ENCODE measurements at places on chromosomes 4 and X. TPM values are rescaled to one million over a fixed set of nuclear protein-coding genes. Genes with fewer than 3 reads are reported as not detected.

RHOXF2B gene
- not detected for total RNA-seq

DNA sequence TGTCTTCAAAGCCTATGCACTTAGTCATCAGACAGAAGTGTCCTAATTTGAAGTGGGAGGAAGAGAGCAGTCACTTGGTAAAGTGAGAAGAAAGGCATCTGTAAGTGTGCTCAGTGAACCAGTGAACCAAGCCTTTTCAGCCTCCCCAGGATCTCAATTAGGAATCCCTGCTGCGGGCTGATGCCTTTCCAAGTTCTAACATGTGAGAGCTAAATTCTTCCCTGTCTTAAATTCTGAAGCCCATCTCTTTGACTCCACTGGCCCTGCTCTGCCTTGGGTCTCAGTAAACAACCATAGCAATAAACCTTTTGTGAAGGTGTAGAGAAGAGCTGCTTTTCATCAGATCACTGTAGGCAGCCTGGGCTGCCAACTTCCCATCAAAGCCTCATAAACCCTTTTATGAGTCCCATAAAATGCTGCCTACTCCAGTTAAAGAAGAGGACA is 701.2 kb upstream of the LCORL start:
- H3K4me3 ChIP-seq: no peak overlapping the region
- H3K36me3 ChIP-seq: no peaks in the 10 kb centered on the region
- H3K4me1 ChIP-seq: no peaks in the 10 kb centered on the region
- H3K27me3 ChIP-seq: no peaks in the 10 kb centered on the region

MAGEC3 gene
- not detected for total RNA-seq

DNA sequence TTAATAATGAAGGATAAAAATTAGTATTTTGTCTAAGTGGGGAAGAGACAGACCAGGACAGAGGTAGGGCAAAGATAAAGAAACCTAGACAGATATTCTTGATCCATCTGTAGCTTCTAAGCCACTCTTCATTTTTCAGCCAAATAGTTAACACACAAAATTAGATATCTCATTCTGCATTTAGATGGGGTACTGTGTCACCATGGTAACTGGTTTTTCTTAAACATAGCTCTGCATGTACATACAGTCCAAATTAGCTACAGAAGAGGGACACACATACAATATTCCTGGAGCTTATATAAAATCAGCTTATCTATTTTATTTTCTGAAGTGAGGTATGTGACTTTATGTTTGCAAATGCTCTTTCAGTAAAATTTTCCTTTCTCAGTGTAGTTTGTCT is 393.7 kb downstream of the PPP3CA start:
- no peak for DNase-seq
- no peaks in the 10 kb centered on the region for H3K4me1 ChIP-seq
- no peak overlapping the region for H3K27ac ChIP-seq
- H3K4me3 ChIP-seq: no peak overlapping the region
- H3K36me3 ChIP-seq: no peaks in the 10 kb centered on the region

DNA sequence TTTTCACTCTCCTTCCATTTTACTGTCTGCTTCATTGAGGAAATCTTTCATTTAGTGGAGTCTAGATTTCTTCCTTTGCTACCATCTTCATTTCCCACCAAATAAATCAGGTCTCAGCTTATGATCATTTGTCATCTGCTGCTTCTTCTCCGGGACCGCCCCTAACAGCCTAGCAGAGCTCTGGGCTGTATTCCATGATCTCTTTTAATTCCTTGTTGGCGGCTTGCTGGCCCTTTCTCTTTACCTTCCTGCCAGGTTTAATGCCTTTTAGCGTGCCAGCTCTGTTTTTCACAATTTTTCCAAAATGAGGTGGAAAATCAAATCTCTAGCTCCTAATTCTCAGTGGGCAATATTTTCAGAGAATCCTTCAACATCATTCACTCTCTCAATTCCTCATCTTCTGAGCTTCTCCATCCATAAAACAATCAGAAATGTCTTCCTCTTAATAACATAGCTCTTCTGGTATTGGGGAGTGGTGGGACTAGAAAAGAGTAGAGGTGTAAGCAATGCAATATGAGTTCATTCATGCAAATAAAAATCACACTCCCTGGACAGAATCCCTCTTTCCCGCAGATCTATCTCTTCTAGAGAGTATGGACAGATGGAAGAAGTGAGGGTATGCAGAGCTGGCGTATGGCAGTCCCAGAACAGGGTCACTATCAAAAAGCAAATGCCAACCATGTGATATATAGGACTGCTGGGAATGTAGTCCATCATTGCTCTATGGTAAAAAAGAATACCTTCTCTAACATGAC is 491.3 kb downstream of the KCNIP4 start:
- no peaks in the 10 kb centered on the region for H3K27me3 ChIP-seq
- H3K4me1 ChIP-seq: no peaks in the 10 kb centered on the region
- DNase-seq: no peak

DNA sequence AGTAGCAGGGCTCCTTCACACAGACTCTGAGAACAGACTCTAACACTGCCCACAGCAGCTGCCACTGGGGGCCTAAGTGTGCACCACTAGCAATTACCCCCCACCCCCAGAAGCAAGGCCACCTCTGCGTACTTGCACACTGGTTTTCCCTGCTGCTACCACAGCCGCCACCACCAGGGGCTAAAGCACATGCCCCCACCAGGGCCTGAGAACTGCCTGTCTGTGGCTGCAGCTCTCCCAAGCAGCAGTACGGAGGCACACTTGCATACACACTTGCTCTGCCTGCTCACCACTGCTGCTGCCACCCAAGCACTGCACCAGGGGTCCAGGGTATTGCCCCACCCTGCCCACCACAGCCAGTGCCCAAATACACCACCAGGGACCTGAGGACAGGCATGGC is 59.6 kb downstream of the SCML2 start:
- H3K27ac ChIP-seq: no peak overlapping the region
- H3K4me3 ChIP-seq: no peak overlapping the region
- no peaks in the 10 kb centered on the region for H3K27me3 ChIP-seq
- H3K36me3 ChIP-seq: no peaks in the 10 kb centered on the region

GRCh38 chr4:102586644-102587021 is 85.5 kb downstream of the NFKB1 start:
- no peaks in the 10 kb centered on the region for H3K27me3 ChIP-seq
- no peaks in the 10 kb centered on the region for H3K4me1 ChIP-seq
- H3K36me3 ChIP-seq: peaks cover 99% of the 10 kb centered on the region

DNA sequence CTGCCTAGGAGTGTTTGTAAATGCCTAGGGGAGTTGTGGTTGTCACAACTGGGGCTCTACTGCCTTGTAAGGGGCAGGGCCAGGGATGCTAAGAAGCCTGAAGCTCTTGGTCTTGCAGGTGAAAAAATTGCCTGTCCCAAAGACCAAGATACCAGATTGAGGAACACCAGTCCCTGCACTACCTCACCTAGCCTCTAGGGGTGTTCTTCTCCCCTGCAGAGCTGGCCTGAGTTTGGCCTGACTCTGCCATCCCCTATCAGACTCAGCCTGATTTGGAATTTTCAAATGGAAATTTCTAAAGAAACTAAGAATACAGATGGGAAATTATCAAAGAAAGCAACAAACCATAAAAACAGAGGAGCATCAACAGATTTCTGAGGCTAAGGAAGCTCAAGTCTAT is 90.4 kb downstream of the ZC4H2 start:
- no peaks in the 10 kb centered on the region for H3K36me3 ChIP-seq
- no peak for DNase-seq
- no peak overlapping the region for H3K4me3 ChIP-seq
- no peaks in the 10 kb centered on the region for H3K27me3 ChIP-seq
- no peak overlapping the region for H3K27ac ChIP-seq
- no peaks in the 10 kb centered on the region for H3K4me1 ChIP-seq

SLC25A43 gene
- 0.58 TPM for total RNA-seq
